GM12892 (cell line): ENCODE measurements at places on chromosomes 3 and 15.

DNA sequence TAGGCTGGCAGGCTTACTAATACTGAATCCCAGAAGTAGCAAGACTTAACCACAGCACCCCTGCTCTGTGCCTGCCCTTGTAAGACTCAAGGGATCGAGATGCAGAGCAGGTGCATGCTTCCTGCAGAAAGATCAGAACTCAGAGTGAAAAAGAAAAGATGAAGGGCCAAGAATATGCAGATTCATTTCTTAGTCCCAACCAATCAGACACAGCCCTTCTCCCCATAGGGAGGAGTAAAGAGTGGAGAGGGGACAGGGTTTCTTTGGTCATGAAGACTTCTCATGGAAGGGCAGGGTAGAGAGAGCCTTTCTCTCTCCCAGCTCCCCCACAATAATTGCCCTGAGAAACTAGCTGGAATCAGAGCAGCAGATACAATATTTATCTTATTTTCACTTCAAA, 105.6 kb upstream of the MB21D2 start:
- no peak for DNase-seq

GRCh38 chr3:177921153-177921552, 615.1 kb upstream of the KCNMB2 start:
- no peak for DNase-seq

DNA sequence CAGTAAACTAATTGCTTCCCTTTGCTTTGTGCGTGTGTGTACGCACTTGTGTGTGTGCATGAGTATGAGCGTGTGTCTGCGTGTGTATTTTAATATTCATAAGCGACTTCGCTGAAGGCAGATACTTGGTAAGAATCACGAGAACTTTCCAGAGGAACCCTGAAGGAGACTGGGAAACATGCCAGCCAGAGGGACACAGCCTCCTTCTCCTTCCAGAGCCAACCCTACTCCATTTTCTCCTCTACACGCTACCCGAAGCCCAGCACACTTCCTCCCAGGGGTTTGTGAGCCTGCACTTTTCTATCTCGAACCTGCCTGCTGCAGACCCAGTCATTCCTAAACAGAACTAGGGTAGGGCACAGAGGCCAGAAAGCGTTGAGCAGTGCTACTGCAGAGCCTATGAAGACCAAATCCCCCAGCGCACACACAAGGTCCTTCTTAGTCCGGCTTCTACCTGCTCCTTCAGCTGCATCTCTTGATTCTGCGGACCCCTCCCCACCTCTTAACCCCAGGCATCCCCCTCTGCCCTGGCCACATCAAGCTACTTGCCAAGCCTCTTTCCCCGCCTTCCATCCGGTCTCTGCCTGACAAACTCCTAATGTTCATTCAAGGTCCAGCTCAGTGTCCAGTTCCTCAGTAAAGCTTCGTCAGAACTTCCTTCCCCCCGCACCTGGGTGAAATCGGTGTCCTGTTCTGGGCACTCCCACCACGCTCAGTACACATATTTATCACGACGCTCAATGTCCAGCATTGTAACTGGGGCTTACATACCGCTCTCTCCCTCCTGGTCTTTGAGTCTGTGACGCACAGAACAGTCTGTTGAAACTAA, 191.8 kb downstream of the FAM43A start:
- no peak for DNase-seq

DNA sequence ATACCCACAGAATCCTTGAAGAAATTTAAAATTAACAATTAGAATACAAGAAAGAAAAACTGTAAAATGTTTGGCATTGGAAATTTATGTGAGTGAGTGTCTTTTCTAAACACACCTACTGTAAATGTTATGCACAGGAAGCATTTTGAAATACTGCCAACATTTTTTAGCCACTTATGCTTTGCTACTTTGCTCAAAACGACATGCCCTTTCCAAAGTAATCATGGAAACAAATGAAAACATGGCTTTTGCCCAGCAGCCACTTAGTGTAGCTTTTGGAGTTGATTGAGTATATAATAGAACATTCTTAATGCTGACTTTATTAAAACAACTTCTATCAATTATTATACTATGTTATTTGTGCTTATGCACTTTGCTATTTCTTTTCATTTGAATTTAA, 823.0 kb downstream of the CADM2 start:
- no peak for DNase-seq

GRCh38 chr3:192026661-192027060, 565.7 kb downstream of the PYDC2 start:
- no peak for DNase-seq

DNA sequence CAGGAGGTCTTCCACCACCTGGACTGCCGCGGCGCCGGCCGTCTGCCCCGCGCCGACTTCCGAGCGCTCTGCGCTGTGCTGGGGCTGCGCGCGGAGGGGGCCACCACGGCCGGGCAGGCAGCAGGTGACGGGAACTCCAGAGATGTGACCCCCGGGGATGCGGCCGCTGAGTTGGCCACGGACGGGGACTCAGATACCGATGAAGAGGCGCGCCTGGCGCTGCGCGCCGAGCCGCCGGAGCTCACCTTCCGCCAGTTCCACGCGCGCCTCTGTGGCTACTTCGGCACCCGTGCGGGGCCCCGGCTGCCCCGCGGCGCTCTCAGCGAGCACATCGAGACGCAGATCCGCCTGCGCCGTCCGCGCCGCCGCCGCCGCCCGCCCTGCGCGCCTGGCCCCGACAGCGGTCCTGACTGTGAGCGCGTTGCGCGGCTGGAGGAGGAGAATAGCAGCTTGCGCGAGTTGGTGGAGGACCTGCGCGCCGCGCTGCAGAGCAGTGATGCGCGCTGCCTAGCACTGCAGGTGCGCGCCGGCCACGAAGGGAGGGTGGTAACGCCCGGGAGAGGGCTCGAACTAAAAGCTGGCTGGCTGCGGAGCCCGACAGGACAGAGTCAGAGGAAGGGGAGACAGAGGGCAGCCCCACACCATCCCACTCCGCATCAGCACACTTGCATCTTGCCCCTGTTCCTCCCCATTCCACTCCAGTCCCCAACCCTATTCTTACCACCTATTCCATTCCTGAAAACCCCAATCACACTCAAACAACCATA, 885 bp downstream of the EFCC1 start:
- no peak for DNase-seq

GRCh38 chr15:70016511-70016994, 81.2 kb downstream of the TLE3 start:
- no peak for DNase-seq

DNA sequence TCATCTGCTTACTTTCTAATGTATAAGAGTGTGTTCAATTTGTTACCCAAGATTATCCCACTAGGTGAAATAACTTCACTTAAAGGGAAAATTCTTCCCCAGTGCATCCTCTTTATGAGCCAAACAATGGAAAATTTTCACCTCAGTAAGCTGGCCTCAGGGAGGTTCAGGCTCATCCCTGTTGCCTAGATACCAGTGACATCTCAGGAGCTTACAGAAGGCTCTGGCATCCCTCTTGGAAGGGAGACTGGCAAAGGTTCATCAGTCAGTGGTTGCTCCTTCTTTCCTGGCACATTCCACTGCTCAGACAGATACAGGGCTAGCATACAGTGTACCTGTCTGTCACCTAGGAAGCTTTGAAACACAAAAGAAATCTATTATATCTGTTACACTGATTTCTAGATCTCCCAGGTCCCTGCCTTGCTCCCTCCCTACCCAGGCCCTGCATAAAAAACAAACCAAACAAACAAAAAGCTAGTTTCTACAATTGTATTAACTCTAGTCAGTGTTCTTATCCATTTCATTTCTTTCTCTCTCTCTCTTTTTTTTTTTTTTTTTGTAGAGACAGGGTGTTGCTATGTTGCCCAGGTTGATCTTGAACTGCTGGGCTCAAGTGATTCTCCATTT, 1.7 kb downstream of the IP6K2 start:
- DNase-seq = no peak

GRCh38 chr3:61901986-61902385, 340.6 kb downstream of the PTPRG start:
- DNase-seq = no peak

DNA sequence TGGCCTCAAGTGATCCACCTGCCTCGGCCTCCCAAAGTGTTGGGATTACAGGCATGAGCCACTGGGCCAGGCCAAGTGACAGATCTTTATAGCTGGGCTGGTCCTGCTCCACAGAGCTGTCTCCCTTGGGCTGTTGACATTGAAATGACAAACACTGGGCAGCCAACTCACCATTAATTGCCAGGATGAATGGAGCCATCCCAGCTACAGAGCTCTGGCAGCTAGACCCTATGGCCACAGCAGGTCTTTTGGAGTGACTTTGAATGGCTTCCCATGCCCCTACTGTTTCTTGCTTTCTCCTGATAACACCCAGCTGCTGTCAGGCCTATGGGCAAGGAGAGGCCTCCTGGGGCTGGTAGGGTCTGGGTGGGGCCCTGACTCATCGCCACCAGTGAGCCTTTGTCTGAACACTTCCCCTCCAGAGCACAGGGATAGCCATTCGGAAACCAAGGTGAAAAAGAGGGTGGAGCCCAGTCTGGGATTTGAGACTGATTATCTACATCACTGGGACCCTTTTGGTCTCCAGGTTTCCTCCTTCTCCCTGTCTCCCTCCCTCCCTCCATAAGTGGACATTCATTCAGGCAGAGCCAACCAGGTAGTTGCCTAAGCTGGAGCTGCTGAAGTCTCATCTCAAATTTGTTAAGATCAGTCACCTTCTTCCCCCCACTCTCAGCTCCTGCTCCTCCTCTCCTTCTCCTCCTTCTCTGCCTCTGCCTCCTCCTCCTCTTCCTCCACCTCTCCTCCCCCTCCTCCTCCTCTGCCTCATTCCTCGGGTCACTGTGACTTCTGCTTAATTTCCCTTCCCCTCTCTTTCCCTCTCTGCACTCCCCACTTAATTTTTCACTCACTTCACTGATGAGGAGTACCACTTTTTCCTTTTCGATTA, 34.0 kb downstream of the BHLHE40 start:
- no peak for DNase-seq

- DNase-seq = no peak
These were observed 31.1 kb downstream of the PHLDB2 start for GRCh38 chr3:111890051-111890580.

GRCh38 chr15:93035092-93035915, 53.7 kb downstream of the RGMA start:
- DNase-seq = no peak

GRCh38 chr15:97963779-97964178, 3.3 kb downstream of the ARRDC4 start:
- DNase-seq = no peak

DNA sequence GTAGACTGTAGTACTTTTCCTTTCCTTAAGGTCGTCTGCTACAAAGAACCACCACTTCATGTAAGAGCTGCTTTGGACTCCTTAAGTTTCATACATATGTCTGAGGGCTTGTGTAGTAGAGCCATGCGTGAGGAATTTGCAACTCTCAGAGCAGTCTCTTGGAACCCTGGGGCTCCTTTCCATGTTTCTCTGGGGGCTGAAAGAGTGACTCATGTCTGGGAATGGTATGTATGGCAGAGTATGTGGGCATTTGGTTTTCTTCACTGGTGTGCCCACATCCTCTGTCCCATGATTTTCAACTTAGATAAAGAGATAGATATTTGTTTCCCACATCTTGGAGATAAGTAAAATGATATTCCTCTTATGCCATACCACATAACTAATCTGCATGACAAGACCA, 20.6 kb upstream of the RBM5 start:
- no peak for DNase-seq

DNA sequence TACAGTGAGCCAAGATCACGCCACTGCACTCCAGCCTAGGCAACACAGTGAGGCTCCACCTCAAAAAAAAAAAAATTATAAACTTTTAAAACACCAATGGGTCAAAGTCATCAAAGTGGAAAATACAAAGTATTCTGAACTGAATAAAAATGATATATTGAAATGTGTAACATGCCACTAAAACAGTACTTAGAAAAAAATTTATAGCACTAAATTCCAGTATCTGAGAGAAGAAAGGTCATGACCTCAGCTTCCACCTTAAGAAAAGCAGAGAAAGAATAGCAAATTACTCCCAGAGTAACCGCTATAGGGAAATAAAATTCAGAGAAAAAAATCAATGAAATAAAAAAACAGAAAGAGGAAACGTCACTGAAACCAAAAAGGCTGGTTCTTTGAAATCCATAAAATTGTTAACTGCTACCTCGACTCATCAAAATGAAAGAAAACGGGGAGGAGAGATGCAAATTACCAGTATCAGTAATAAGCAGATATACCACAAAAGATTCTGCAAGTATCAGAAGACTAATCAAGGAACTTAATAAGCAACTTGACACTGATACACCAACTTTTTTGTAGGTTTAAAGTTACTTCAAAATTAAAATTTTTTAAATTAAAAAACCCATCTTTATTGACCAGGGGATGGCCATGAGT, 20.8 kb downstream of the ATP13A3 start:
- no peak for DNase-seq

GRCh38 chr3:123038751-123039150, 11.2 kb upstream of the SEMA5B start:
- DNase-seq = no peak

DNA sequence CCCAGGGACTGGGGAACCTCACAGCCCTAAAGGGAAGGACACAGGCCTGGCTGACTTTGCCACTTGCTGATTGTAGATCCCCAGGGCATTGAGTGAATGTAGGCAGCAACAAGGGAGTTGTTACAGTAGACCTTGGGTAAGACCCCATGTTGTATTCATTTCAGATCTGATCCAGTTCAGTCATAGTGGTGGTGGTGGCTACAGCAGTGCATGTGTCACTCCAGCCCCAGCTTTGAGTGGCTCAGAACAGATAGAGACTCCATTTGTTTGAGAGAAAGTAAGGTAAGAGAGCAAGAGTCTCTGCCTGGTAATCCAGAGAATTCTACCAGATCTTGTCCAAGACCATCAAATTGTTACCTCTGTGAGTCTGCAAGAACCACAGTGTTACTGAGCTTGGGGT, 278.7 kb upstream of the SATB1 start:
- no peak for DNase-seq

DNA sequence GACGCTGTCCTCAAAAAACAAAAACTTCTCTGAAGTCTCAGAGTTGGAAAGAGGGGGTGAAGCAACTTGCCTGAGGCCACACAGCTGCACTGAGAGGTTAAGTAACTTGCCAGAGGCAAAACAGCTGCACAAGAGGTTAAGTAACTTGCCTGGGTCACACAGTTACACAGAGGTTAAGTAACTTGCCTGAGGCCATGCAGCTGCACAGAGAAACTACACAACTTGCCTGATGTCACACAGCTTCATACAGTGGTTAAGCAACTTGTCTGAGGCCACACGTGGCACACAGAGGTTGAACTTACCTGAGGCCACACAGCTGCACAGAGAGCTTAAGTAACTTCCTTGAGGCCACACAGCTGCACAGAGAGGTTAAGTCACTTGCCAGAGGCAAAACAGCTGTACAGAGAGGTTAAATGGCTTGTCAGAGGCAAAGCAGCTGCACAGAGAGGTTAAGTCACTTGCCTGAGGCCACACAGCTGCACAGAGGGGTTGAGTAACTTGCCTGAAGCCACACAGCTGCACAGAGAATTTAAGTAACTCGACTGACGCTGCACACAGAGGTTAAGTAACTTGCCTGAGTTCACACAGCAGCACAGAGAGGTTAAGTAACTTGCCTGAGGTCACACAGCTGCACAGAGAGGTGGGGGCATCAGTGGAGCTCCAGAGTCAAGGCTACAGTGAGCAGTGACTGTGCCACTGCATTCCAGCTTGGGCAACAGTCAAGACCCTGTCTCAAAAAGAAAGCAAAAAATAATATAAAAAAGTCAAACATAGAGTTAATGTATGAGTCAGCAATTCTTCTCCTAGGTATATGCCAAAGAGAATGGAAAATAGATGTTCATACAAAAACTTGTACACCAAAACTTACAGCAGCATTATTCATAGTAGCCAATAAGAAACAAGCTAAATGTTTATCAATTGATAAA, 12.0 kb upstream of the ACAD9 start:
- no peak for DNase-seq
